Sigmoid colon (tissue), 7 donors: ENCODE measurements at places on chromosomes 16 and 17. TPM values are rescaled to one million over a fixed set of nuclear protein-coding genes. Genes with fewer than 3 reads are reported as not detected.

CPHXL2 gene
- polyA plus RNA-seq, result not detected

HSD11B2 gene
- polyA plus RNA-seq, result 353 TPM

DNA sequence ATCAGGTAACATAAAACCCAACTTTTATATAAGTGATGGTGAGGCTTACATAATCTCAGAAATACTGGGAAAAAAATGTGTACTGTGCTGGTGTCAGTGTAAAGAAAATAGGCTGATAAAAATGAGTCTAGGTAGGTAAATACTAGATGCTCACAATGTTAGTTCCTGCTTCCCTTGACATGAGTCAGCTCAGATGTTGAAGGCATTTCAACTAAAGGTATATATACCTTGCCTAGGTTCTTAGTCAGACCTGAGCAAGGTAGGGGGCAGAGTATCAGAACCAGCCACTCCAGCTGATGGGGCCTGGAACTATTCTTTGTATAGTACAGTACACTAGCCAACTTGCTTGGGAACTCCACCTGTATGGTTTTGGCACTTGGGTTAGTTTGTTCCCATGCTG is 51.0 kb upstream of the CA10 start:
- no peak overlapping the region for H3K27ac ChIP-seq
- H3K27me3 ChIP-seq, result no peaks in the 10 kb centered on the region
- H3K36me3 ChIP-seq, result no peaks in the 10 kb centered on the region
- no peaks in the 10 kb centered on the region for H3K4me1 ChIP-seq

DNA sequence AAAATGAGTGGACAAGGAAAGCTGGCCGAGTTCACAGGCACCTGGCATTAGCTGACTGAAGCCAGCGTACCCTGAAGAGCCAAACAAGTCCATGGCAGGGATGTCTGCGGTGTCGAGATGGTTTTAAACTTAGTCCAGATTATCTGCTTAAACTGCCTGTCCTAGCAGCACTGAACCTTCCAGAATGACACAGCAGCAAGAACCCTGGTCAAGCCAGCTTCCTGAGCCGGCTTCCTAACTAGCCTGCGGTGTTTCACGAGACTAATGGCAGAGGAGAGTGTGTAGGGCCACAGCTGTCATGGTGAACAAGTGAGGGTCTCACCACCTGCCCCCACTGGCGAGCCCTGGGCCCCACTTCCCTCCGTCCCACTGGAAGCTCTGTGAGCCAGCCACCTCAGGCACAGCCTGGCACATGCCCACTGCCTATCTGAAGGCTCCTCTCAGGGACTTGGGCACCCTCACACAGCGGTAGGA is 28.8 kb upstream of the MTSS2 start:
- no peaks in the 10 kb centered on the region for H3K36me3 ChIP-seq
- H3K4me3 ChIP-seq, result no peak overlapping the region
- peak overlapping the region; percentile 99 for H3K27ac ChIP-seq
- DNase-seq, result no peak
- peaks cover 75% of the 10 kb centered on the region for H3K4me1 ChIP-seq

DNA sequence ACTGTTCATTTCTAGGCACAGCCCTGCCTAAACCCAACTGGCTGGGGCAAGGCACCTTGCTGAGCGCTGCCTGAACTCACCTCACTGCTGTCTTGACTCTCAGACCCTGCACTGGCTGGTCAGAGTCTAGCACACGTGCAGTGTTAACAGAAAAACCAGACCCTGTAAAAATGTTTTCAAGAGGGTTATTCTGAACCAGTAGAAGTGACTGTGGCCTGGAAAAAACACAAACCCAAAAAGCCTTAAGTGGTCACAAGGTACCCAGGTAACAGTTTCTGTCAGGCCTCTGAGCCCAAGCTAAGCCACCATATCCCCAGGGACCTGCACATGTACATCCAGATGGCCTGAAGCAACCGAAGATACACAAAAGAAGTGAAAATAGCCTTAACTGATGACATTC is 6.1 kb upstream of the EIF4A3 start:
- H3K36me3 ChIP-seq, result no peaks in the 10 kb centered on the region
- no peaks in the 10 kb centered on the region for H3K27me3 ChIP-seq
- H3K27ac ChIP-seq, result no peak overlapping the region
- peaks cover 15% of the 10 kb centered on the region for H3K4me1 ChIP-seq
- no peak overlapping the region for H3K4me3 ChIP-seq

DNA sequence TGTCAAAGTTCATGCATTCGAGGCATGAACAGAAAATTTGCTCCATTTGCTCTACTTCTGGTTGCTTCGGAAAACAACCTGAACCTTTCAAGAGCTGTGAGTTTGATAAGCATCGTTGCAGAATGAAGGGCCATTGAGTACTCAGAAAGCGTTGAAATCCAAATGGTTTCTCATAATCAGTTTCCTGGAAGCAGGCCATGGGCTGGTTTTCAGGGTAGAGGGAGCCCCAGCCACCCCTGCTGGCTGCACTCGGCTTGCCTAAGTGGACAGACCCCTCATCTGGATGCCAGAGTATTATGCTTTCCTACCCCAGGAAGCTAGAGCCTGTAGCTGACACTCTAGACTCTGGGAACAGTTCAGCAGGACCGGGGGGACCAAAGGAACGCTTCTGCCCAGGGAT is 24.4 kb downstream of the SCNN1G start:
- no peaks in the 10 kb centered on the region for H3K36me3 ChIP-seq
- no peak for DNase-seq
- H3K4me3 ChIP-seq, result no peak overlapping the region
- H3K4me1 ChIP-seq, result no peaks in the 10 kb centered on the region
- no peaks in the 10 kb centered on the region for H3K27me3 ChIP-seq

DNA sequence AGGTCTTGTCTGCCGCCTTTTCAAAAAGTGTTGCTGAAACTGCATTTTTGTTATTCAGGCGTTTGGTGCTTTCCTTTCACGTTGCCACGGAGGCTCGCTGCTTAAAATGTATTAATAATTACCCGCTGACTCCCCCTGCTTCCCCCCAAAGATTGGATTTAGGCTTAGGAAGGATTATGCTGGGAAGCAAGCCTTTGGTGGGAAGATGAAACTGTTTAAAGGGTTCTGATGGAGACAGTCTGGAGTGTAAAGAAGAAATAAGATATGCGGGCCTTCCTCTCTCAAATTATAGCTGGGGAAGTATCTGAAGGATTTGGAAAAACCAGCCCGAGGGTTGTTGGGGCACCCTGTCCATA is 1.1 kb downstream of the KSR1 start:
- peak overlapping the region; percentile 93 for H3K27ac ChIP-seq
- H3K27me3 ChIP-seq, result no peaks in the 10 kb centered on the region
- no peak for DNase-seq
- peak overlapping the region; percentile 90 for H3K4me3 ChIP-seq
